ENCODE measurements at places on chromosomes 2 and 18.

DNA sequence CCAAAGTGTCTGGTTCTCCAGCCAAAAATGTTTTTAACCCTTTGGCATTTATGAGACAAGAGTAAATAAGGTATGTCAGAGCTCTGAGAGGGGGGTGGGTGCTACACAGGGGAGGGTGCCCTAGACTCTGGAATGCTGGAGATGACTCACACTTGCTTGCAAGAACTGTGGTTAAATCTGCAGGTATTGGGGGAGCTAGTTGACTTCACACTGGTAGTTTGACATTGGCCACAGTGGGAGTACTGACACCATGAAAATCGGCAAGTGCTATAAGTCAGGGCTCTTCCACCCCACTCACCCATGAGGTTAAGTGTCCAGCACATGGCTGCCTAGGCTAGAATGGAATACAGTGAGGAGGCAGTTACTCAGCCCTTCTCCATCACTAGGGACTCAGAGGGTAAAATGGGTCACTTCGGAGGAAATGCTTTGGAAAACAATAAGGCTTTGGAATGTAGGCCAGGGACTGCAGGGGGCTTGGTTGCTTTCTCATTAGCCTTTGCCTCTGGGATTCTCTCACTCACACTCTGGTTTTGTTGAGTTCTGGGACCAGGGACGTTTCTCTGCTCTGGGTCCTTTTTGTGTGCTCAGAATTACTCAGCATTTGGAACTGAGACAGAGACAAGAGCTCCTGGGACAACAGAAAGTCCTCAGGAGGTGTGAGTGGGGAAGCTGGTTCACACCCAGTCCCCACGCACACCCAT, 91.6 kb downstream of the ACKR3 start:
- no peak for DNase-seq

GRCh38 chr2:182043861-182044260, 58.2 kb downstream of the PPP1R1C start:
- no peak for DNase-seq

DNA sequence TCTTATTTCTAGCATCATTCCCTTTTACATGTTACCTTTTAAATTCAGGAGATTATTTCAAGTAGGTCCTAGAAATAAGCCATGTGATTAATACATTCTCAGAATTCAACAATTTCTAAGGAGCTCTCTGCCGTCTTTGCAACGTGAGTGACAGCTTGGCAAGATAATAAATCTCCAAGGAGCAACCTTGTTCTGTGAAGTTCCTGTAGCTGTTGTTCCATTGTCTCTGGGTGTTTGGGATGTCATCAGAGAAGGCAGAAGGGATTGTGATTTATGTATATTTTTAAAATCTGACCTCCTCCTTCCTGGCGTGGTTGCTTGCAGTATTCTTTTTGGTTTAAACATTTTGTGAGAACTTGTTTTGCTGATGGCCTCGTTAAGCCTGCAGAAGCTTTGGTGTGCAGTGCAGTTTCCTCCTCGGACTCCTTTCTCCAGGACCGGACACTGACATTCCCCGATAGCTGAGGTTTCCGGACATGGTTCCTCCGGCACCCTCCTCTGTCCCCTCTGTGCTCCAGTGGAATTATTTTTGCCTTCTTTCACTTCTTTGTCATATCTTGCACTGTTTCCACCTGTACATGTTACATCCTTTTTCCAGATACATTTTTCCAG, 33.7 kb downstream of the RAMP1 start:
- DNase-seq, result no peak

DNA sequence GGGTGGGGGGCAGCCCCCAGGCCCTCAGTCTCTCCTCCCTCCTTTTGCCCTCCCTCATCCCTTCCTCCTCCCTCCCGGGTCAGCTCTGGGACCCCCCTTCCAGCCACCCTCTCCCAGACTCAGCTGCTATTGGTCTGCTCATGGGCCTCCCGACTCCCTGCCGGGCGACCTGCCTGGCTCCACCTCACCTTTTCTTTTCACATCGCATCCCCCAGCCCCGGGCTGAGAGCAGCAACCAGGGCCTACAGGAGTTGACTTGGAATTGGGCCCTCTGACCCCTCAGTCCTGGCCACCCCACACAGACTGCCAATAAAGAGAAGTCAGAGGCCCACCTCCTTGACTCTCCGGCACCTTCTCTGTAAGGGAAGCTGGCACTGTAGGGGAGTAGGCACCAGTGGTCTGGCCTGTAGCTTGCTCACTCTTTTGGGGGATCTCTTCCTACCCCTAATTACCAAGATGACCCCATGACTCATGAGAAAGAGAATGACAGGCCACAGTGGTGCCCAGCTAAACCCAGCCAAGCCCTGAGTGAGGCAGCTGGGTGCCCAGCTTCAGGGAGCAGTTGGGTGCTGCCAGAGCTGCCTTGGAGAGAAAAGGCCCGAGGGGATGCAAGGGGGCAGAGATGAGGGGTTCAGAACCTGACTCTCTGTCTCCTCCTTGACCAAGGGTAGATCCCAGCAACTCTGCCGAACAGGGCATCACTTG, 2.0 kb upstream of the ECEL1 start:
- DNase-seq, result no peak

GRCh38 chr2:168645696-168646338, 156.6 kb upstream of the NOSTRIN start:
- no peak for DNase-seq

DNA sequence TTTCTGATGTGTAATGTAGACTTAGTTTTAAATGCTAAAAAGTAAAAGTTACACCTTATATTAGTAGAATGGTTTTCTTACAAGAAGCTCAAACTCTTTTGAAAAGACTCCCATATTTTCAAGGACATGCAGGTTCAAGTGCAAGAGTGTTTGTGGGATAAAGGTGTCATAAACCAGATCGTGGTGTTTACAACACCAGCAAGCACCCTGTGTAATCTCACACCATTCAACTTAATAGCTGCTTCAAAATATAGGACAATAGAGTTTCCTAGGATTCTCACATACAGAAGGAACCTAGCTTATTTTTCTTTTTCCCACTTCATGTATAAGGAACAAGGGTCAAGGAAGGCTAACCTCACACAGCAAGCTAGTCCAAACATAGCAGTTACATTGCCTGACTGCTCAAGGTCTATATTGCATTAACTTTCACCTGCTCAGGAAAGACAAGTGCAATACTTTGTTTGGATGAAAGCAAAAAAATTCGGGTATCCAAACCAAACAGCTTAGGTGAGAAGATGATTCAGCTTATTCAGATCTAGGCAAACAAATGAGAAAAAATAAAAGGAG, 172.3 kb downstream of the IKZF2 start:
- DNase-seq, result no peak

All from SJCRH30 (cell line).